ENCODE measurements at places on chromosomes 3 and 15. TPM values are rescaled to one million over a fixed set of nuclear protein-coding genes. Genes with fewer than 3 reads are reported as not detected.

The CPN2 gene
- polyA plus RNA-seq: 1.3 TPM

The TLR9 gene
- not detected for polyA plus RNA-seq

The SCAMP5 gene
- 1.2 TPM for polyA plus RNA-seq

The UROC1 gene
- not detected for polyA plus RNA-seq

The SERPINI1 gene
- polyA plus RNA-seq: 81.2 TPM
